M059J (cell line): ENCODE measurements at places on chromosomes 3 and 15.

DNA sequence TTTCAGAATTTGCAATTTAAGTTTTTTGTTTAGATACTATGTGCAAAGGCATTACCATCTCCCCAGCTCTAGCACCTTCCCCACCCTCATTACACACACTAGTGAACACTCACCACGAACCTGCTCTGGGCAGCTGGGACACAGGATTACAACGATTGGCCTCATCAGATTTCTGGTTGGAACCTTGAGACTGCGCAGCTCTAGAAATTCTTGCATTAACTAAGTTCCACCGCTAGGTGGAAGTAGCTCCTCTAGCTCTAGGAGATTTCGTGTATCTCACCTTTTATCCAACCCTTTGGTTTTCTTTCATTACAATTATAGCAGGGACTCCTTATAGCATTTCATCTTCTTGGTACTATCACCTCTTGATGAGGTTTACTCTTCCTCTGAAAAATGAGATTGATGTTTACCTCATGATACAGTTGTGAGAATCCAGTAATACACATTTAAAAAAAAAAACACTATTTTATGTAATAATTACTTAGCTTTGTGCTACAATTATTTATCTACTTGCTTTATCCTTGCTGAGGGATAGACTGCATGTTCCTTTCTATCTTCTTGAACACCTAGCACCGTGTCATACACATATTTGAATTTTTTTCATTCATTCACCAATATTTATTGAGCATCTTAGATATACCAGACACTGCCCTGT is 28.7 kb upstream of the PLOD2 start:
- DNase-seq, result peak; percentile 75

GRCh38 chr3:182732232-182733015 is 60.9 kb upstream of the ATP11B start:
- DNase-seq, result no peak

- DNase-seq, result no peak
Measured at GRCh38 chr3:48268381-48268935, 27.6 kb downstream of the ZNF589 start.

DNA sequence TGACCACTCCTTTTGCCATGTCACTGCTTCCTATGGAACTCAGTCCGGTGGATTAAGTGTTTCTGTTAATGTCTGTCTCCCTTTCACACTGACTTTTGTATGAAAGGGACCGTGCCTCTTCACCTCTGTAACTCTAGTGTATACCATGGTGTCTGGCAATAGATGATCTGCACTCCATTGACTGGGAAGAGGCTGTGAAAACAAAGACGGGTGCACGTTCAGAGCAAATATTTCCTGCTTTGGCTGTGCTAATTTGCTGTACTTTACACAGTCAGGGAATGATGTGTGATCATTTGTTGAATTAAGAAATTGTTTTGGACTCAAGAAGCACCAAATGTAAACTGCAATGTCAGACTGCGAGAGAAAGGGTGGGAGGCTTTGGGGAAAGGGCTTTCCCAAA is 315.2 kb downstream of the RORA start:
- no peak for DNase-seq

- DNase-seq, result no peak
Measured at GRCh38 chr3:136804141-136804540, 14.8 kb upstream of the SLC35G2 start.

DNA sequence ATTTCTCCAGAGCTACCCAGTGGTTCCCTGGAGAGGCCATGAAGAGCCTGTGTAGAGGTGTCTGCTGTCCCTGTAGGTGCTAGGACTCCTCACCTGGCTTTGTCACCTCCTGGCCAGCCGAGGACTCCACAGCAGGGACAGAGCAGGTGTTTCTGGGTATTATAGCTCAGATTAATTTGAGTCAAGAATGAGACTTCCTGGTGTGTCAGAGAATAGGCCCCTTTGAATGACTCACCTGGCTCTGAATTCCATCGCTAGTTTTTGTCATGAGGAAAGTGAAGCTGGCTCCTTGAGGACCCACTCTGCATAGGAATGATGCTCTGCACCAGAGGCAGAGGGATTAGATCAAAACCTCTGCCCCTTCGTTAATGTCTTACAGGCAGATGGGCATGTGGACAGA is 167.5 kb upstream of the TOPAZ1 start:
- peak; percentile 29 for DNase-seq

- no peak for DNase-seq
Measured at GRCh38 chr15:40906991-40907802, 12.9 kb downstream of the VPS18 start.

- DNase-seq, result peak; percentile 11
Measured at GRCh38 chr3:196471551-196471950, 32.0 kb downstream of the RNF168 start.

DNA sequence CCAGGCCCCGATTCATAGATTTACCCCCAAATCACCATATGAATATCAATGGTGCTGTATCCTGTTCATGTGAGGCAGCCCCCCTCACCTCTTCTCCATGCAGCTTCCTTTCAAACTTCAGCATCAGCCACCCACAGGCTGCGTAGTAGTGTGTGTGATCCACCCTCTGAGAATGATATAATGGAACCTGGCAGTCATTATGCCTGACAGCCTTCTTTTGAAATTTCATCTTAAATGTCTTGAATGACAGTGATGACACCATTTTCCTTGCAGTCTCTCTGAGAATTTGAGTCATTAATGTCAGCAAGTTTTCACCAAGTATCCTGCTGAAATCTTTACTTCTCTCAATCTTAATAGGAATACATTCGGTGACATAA is 3.5 kb upstream of the CLRN1 start:
- no peak for DNase-seq

- DNase-seq, result peak; percentile 42
Measured at GRCh38 chr15:29268706-29269484, 727 bp downstream of the NSMCE3 start.

DNA sequence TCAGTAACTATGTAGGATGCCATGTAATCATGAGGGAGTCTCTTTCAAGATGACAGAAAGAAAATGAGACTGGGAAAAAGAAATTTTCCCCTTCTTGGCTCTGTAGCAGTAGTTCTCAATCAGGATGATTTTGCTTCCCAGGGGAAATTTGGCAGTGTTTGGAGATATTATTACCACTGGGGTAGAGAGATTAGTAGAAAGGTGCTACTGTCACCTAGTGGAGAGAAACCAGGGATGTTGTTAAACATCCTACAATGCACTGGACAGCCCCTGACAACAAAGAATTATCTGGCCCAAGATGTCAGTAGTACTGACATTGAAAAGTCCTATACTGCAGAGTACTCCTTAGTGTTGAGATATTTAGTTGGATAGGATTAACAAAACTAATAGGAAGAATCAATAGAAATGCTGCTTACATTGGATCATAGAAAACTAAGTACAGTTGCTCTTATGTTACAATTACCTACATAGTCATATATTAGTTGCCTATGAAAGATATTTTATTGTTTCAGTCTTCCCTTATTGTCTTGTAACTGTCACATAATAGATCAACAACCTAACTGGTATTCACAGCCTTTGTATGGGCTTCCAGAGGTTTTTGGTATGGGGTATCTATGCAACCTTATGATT is 433.3 kb downstream of the RAP2B start:
- DNase-seq, result peak; percentile 45

GRCh38 chr3:196096382-196096953 is 14.6 kb upstream of the TFRC start:
- peak; percentile 73 for DNase-seq

- DNase-seq, result no peak
Measured at GRCh38 chr15:89857673-89858072, 36.1 kb downstream of the AP3S2 start.

GRCh38 chr3:98750276-98750919 is 12.7 kb upstream of the ST3GAL6 start:
- DNase-seq, result peak; percentile 22

DNA sequence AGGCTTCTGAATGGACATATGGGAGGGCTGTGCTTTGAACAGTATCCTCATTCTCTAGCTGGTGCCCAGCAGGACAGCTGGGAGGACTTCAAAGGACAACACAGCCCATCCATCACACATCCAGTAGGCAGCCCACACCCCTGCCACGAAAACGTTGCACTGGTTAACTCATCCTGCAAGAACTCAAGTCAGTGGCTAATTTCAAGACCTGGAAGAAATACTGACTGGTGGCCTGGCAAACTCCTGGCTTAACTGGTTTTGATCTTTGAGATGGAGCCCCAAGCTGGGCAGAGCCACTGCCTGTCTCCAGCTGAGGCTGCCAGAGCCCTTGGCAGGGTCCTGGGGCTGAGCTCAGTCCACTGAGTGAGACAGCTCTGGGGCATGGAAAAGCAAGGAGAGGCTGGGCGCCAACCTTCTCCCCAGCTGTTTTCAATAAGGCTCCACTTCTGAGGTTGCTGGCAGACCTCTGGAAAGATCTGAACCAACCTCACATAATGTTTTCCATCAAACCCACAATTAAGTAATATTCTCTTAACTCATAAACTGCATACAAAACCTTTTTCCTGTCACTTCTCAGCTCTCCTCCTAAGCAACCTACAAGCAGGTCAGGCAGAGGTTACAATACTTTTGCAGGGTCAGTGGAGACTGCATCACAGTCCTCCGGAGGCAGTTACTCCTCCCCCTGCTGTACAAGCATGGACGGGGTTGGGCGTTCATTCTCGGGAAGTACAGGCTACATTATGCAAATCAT is 110.3 kb downstream of the MYLK start:
- DNase-seq, result peak; percentile 88

- no peak for DNase-seq
Measured at GRCh38 chr15:78358102-78358870, 18.1 kb downstream of the CRABP1 start.

DNA sequence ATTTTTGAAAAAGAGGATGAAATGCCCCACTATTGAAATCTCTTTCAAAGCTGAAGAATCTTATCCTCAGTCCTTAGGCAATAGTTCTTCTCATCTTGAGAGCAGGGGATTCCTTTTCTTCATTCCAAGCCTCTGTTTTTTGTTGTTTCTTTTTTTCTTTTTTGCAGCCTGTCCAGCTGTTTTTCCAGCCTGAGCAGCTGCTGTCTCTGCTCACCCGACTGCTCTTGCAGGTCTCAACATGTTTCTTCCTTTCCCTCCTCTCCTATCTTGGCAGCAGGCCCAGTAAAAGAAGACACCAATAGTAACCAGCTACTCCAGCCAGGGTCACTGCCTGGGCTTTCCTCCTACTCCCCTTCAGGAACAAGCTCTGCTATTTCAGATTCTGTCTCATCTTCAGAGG is 23.8 kb downstream of the MEX3B start:
- DNase-seq, result no peak

GRCh38 chr3:122576174-122576940 is 1.1 kb upstream of the PARP15 start:
- peak; percentile 29 for DNase-seq

- DNase-seq, result no peak
Measured at GRCh38 chr3:50539356-50540286, 27.9 kb downstream of the C3orf18 start.

- no peak for DNase-seq
Measured at GRCh38 chr15:85545752-85546151, 165.3 kb downstream of the AKAP13 start.

- no peak for DNase-seq
Measured at GRCh38 chr3:72613871-72614270, 234.4 kb downstream of the SHQ1 start.

- peak; percentile 28 for DNase-seq
Measured at GRCh38 chr3:100516838-100517237, 24.4 kb downstream of the TMEM45A start.

DNA sequence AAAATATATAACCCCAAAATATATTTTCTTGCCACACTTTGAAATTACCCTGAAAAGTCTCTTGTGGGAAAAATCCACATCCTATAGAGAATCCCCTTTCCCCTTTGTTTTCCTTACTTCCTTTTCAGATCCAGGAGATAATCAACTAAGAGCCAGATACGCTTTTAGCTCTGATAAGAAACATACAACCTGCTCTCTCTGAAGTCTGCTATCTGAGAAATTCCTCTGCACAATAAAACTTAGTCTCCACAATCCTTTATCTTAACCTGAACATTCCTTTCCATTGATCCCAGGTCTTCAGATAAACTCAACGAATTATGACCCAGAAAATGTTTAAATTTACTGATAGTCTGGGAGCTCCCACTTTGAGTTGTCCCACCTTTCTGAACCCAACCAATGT is 233.4 kb upstream of the SETMAR start:
- no peak for DNase-seq

GRCh38 chr3:120092474-120092873 is 1.8 kb downstream of the GSK3B start:
- no peak for DNase-seq

- DNase-seq, result peak; percentile 85
Measured at GRCh38 chr15:80436511-80437307, 32.5 kb downstream of the ARNT2 start.

- peak; percentile 96 for DNase-seq
Measured at GRCh38 chr3:186241910-186242821, 119.9 kb downstream of the DGKG start.

- no peak for DNase-seq
Measured at GRCh38 chr3:12944413-12944812, 103.0 kb upstream of the RPL32 start.

DNA sequence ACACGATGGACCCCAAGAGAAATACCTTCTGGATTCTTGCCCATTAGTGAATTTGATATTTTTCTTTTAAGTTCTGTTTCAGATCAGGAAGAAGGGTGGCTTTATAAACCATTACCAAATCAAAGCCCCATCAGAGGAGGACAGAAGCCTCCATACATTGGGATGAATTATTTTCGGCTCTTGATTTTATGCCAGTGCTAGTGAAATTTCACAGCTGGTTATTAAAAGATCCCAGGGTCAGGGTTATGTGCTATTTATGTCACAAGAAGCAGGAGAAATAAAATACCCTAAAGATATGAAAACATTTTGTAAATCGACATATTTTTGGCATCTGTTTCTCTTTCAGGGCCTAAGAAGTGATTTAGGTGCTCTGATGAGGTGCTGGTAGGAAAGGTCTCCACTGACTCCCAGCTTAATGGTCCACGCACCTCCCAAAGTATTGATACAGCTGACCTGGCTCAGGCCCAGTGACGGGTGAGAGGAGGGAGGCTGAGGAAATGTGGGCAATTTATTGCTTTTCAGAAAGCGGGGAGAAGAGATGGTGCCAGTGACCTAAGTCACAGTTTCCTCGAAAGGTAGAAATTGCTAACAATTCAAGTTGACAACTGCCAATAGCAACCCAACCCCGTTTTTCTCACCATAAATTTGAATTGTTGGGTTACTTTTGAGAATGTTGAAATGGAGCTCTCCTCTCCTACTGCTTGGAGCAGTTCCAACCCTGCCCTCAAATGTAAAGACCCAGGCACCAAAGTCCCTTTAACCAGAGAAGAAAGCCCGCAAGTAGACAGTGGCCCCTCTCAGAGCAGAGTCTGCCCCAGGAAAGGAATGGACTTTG is 315.6 kb upstream of the NR2E3 start:
- DNase-seq, result no peak

GRCh38 chr3:134106580-134106979 is 76.9 kb upstream of the SLCO2A1 start:
- no peak for DNase-seq

- no peak for DNase-seq
Measured at GRCh38 chr15:68441045-68441743, 9.2 kb upstream of the ITGA11 start.

DNA sequence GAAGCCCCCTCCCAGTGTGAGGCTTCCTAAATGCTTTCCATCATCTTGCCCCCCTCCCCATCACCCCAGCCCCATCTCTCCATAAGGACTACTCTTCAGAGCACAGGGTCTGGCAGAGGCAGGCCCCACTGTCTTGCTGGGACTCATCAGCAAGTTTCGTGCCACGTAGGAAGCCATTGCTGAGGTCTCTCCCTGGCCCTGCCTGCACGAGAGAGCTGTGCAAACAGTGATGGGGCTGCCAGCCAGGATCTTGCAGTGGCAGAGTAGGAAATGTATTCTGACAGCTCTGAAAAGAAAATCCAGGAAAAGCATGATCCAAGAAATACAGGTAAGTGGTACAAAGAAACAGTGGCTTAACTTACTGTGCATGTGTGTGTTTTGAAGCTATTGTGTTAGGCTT is 22.6 kb downstream of the ISL2 start:
- DNase-seq, result no peak

GRCh38 chr15:74851960-74852359 is 9.0 kb upstream of the ULK3 start:
- DNase-seq, result no peak
